A549 treated with Mapracorat at 1 μM for 4 hours (cell line): ENCODE measurements at places on chromosomes 12 and 14. TPM values are rescaled to one million over a fixed set of nuclear protein-coding genes. Genes with fewer than 3 reads are reported as not detected.

TMPRSS12 gene
- not detected in 5 replicates for total RNA-seq

B4GALNT3 gene
- 0.35 to 1.1 TPM (median 0.68 TPM) in 5 replicates for total RNA-seq

GON7 gene
- 12.5 to 15.4 TPM (median 14.7 TPM) in 5 replicates for total RNA-seq

CLEC2A gene
- total RNA-seq = not detected in 5 replicates

ZC2HC1C gene
- 3.7 to 5.0 TPM (median 4.2 TPM) in 5 replicates for total RNA-seq

ADAM21 gene
- 0.06 TPM in 2 of 5 replicates, not detected in the others for total RNA-seq

FICD gene
- 2.2 to 3.1 TPM (median 2.8 TPM) in 5 replicates for total RNA-seq

KRT85 gene
- total RNA-seq = 0.06 to 0.08 TPM (median 0.07 TPM) in 4 of 5 replicates, not detected in the other

SLC7A8 gene
- total RNA-seq = 1.5 to 2.2 TPM (median 1.7 TPM) in 5 replicates

ZNF641 gene
- total RNA-seq = 4.6 to 6.3 TPM (median 5.5 TPM) in 5 replicates

SPPL3 gene
- total RNA-seq = 42.3 to 60.8 TPM (median 47.4 TPM) in 5 replicates

TTC9 gene
- 2.5 to 3.0 TPM (median 2.8 TPM) in 5 replicates for total RNA-seq

PTPRO gene
- 0.05 to 0.20 TPM (median 0.12 TPM) in 3 of 5 replicates, not detected in the others for total RNA-seq

DPF3 gene
- total RNA-seq = 0.10 to 0.72 TPM (median 0.24 TPM) in 5 replicates
